ENCODE measurements at places on chromosomes 13 and 19. TPM values are rescaled to one million over a fixed set of nuclear protein-coding genes. Genes with fewer than 3 reads are reported as not detected.

POLR1G gene
- total RNA-seq, result 4.0 TPM

ONECUT3 gene
- total RNA-seq, result not detected

PBX4 gene
- total RNA-seq, result 7.0 TPM

PPM1N gene
- 3.2 TPM for total RNA-seq

FXYD3 gene
- 391 TPM for total RNA-seq

ZFR2 gene
- total RNA-seq, result not detected

C5AR2 gene
- 1.9 TPM for total RNA-seq

GDF15 gene
- 5.1 TPM for total RNA-seq

ADGRE2 gene
- 10.7 TPM for total RNA-seq

KLK3 gene
- 2.1 TPM for total RNA-seq

CNMD gene
- total RNA-seq, result not detected

ZNF221 gene
- total RNA-seq, result 3.7 TPM

FGF21 gene
- not detected for total RNA-seq

POSTN gene
- 146 TPM for total RNA-seq

ZNF653 gene
- 16.9 TPM for total RNA-seq

SMIM44 gene
- not detected for total RNA-seq

FGF14 gene
- total RNA-seq, result 0.36 TPM

NBEA gene
- total RNA-seq, result 4.5 TPM

ATP1A3 gene
- not detected for total RNA-seq

NALCN gene
- 0.67 TPM for total RNA-seq

Data from lower leg skin (tissue), 4 donors.